ENCODE measurements at places on chromosomes 7 and 10.

DNA sequence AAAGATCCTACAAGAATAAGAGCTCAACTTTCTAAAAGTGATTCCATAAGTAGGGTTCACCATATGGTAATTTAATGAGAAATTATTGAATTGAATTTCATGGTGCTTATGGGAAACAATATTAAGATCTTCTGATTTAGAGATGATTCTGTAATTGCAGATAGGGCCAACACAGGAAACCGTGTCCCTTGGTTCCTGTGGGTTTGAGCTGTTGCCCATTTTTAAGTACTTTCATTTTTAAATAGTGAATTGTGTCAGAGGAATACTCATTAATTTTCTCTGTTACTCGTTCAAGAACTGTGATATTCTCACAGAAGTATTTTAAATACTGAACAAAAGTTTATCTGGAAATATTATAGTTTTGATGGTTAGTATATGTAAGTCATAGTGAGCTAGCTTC is 129.2 kb downstream of the SRI start:
- no peak for DNase-seq

DNA sequence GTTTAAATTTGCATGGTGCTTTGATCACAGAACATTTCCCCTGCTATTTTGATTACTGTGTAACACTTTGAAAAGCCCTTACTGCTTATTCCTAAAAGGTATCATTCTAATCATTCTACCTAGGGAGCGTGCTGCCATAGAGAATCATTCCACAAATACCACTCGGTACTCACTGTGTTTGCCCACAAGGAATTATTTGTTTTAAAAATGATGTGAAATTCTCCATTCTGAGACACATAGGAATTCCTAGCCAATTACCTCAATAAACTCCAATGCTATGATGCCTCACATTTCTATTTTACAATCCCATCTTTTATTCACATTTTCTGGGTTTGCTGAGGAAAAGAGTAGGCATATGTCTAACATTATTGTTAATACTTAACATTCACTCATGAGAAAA is 16.2 kb upstream of the TES start:
- no peak for DNase-seq

DNA sequence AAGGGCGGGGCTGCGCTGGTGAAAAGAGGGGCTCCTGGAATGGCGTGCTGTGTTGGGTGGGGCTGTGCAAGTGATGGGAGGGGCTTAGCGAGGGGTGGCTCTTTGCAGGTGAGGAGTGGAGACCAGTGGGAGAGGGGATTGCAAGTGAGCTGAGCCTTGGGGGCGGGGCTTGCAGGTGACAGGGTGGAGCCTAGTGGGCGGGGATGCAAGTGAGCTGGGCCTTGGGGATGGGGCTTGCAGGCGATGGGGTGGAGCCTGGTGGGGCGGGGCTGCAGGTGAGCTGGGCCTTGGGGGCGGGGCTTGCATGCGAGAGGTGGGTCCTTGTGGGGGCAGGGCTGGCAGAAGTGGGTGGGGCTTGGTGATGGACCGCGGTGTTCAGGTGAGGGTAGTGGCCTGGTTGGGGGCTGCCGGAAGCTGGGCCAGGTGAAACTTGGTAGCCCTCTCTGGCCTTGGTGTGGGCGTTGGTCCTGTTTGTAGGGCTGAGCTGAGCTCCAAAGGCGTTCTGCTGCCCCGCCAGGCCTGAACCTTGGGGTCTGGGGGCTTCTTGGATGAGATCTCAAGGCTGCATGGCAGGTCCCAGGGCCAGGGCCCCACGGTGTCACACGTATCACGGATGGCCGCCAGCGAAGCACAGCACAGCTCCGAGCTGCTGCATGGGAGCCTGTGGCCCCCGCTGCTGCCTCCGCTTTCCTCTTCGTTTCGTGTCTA is 743 bp upstream of the PITRM1 start:
- DNase-seq = peak; percentile 52

DNA sequence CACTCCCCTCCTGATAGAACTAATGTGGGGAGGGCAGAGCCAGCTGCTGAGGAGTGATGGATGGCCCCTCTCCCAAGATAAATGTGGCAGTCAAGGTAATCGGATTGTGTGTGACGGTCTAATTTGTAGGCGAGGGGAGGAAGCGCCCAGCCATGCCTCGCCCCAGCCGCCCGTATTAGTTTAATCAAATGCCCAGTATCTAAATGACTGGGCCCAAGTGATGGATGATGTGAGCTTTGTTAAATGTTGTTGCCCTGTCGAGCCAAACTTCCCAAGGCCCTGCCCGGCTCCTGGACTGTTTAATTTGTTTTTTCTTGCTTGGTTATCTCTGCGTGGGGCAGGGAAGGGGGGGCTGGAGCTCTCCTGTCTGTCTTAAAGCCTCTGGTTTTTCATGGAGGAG is 88.4 kb upstream of the PPIF start:
- no peak for DNase-seq

DNA sequence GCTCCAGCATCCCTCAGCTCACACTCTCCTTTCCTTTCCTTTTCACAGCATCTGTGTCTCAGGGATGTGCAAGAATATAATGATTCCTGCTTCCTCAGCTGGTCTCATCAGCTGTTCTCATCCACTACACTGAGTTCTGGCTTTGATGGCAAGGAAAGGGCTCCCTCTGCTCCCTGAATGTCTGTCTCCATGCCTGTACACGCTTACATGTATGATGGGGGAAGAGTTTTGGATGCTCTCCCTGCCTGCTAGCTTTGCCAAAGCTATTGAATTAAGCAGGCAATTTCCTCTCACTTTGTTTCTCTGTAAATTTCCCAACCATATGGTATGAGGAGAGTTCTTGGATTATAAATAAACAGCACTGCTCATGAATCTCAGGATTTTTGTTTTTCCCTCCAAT is 254.5 kb downstream of the SORCS3 start:
- DNase-seq = no peak

DNA sequence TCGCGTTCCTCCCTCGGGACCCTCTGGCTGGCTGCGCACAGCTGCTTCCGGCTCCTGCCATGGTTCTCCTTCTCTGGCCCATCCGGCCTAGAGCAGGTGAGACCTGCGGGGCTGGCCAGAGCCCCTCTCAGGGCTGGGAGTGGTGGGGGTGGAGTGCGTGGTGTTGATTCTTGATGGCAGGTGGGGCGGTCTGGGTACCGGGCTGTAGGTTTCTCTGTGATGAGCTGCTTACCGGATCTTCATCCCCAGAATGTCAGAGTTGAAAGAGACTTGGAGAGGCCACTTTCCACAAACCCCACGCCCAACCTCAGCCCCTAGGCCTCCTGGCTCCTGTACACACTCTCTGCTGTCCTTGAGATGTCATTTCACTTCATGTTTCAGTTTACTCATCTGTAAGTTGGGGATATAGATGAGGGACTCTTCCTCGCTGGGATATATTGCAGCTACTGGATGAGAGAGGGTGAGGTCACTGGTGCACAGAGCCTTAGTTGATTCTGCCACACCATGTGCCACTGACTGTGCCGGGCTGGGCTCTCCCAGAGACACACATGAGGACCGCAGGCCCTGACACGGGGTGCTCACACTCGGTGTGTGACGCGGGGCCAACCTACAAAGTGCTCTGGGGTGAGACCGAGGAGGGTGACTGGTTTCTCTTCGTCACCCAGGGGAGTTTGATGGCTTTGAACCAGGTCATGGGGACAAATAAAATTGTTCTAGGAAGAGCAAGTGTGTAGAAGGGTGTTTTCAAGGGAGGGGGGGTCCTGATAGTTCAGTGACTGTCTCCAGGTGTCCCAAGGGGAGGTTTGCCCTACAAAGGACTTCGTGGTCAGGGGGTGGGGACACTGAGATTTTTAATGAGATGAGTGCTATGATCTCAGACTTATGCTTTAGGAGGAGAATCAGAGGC is 29.5 kb downstream of the ZNF775 start:
- DNase-seq = no peak

DNA sequence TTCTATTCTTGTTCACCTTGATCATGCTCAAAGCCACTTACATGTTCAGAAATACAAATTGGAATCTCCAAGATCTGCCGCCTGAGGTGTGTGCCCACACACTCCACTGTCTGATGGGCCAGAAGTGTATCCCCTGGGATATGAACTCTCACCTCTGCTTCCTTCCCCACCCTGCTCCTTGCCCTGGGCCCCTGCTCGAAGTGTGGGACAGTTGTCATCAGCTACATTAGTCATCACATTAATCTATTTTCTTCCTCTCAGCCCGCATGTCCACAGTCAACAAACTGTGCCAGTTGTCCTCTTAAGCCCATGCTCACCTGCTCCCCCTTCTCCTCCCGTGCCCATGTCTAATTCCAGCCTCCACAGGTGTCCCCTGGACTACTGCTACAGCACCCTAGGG is 154.7 kb downstream of the PTPN20 start:
- no peak for DNase-seq

DNA sequence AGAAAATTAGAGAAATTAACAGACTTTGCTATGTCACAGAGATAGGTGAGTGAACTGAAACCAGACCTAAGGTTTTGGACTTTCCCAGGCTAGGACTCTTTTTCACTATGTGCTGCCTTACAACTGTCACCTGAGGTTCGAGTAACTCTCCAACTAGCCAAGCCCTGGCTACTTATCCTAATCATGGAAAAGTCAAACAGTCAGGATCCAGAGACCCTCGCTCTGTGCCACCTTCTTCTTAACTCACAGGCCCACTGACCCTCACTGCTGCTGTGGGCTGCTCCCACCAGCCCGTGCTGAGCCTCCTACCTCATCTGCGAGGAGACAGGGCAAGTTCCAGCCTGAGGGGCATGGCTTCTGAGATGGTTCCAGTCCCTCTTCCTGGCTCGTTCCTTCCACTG is 211.4 kb upstream of the KLF14 start:
- no peak for DNase-seq

DNA sequence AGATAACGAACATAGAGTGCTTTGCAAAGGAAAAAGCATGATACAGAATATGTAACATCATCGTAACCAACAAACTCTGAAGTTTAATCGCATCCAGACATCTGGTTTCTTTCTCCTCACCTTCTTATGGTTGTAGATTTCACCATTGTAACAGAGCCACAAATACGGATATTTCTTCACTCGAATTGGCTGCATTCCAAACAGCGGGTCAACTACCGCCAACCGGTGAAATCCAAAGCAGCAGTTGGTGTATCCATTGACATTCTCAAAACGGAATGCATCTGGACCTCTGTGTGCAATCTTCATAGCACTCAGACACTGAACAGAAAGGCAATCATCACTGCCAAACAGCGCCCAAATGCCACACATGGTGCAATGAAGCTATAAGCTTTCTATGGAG is 3.4 kb downstream of the ASNS start:
- no peak for DNase-seq

DNA sequence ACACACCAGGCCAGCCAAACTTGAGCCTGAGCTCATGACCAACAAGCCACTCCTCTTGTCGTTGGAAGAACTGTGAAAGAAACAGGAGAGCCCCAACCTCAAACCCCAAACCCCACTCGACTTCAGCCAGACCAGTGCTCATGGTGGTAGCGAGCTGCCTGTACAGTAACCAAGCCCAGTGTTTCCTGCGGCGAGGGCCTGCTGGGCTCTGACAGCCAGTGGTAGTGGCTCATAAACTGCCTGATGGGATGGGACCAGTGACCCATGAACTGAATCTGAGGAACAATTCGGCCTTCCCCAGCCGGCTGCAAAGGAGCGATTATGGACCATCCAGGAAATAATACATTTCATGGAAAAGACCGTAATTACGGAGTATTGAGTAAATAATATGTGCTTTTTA is 191.9 kb downstream of the RPS24 start:
- no peak for DNase-seq

GRCh38 chr10:5446390-5446926 is 34.1 kb downstream of the NET1 start:
- DNase-seq = peak; percentile 59

- no peak for DNase-seq
These were observed 7.2 kb downstream of the TAS2R16 start for GRCh38 chr7:122988333-122988732.

Data from stimulated activated CD8-positive, alpha-beta memory T cell treated with anti-CD3 and anti-CD28 coated beads, Interleukin-4, amount 100 ng/mL, for 1 hour (primary cell).